ENCODE measurements at places on chromosomes 3 and 15.

DNA sequence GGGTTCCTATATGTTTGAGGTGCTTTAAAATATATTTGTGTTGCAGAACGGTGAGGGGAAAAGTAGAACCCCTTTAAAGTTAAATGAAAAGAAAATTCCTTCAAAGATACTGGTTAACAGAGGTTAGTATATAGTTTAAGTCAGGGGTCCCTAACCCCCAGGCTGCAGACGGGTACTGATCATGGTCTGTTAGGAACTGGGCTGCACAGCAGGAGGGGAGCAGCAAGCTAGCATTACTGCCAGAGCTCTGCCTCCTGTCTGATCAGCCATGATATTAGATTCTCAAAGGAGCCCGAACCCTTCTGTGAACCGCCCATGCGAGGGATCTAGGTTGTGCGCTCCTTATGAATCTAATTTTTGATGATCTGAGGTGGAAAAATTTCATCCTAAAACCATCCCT is 37.5 kb upstream of the RFX7 start:
- DNase-seq: no peak

DNA sequence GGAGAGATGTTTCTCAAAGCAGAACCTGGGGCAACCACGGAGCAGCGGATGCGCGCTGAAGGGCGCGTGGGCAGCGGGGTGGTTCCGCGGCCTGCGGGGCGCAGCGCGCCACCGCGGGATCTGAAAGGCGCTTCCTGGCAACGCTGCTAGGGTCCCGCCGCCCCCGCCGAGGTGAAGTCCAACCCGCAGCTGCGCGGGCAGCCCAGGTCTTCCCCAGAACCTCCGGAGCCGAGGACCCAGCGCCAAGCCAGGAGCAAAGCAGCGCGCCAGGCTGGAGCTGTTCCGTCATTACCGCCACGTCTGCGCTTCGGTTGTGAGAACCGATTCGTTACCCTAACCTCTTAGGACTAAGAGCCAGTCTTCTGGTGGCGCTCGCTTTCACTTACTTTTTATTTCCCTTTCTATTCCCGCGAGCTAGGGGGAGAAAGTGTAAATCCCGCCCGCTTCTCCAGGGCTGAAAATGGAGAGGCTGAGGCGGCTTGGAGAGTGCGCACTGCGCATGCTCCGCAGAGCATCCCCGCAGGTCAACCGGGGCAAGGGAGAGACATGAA is 3.2 kb upstream of the GABRG3 start:
- DNase-seq: no peak

DNA sequence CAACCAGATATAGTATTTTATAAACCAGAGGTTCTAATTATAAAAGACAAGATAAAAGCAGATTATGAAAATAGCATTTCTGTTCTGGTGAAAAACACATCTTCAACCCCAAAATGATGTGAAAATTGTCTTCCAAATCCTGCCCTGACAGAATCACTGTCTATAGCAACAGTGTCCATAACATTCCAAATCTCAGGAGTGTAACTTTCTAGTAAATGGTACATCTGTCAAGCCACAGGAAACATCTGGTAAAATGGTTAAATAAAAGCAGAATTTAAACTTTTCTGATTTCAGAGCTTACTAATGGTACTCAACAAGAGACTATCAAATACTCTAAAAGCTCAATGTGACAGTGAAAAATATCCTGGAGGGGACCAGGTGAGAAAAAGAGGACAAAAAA is 60.5 kb downstream of the VGLL4 start:
- no peak for DNase-seq

- no peak for DNase-seq
These were observed 13.7 kb downstream of the TAGLN3 start for GRCh38 chr3:112012205-112012992.

DNA sequence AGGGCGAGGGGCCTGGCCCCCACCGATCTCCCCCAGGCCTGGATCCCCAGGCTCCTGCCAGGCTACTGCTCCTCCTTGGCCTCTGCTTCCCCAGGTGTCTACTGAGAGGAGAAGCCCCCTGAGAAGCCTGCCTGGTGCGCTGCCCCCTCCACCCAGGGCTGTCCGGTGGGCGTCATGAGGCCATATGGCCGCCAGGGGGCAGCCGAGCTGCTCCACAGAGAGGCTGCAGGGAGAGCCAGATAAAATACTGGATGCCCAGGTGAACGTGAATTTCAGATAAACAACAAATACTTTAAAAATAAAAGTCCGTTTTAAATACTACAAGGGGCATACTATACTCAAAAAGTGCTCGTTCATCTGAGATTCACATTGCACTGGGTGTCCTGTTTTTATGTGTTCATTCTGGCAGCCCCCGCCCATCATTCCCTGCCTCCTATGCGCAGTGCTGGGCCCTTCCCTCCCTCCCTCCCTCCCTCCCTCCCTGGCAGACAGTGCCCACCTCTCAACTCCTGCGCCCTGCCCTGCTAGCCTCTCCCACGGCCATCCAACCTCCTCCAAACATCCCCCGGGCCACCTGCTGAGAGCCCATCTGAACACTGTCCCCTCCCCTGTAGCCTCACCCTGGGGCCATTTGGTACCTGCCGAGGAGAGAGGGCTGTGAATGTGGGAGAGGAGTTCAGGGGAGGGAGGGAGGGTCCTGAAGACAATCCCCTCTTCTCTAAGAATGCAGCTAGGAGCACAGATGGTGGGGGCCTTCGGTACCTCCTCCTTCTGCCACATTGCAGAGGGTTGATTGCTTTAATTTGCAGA is 29.6 kb downstream of the PSTPIP1 start:
- DNase-seq: peak; percentile 95

DNA sequence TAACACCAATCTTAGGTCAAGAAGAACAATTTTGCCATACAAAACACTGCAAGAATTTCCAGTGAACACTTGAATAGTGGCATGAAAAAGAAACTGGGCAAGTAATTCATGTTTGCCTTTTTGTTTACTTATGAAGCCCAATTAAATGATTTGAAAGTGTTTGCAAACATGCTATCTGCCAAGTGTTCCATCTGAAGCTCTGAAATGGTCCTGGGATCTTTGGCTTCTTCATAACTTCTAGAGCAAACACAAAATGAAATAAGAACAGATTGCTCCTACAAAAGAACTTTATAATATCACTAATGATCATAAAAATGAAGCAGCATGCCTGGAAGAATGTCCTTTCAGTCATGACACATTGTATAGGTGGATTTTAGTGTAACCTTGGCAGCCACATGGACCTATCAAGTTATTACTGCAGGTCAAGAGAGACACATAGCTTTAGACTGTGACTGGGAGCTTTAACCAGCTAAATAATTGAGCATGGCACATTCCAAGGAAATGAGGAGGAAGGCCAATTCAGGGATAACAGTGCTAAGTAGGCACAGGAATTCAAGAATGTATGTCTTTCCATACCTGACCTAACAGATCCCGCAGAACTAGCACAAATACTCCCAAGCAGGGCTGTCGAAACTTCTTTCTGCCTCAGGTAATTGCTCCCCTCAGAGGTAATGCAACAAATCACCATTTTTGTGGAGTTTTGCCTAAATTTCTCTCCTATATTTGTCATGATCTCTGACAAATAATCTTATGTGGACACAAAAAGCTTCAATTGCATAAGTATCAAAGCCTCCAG is 144.6 kb downstream of the DUT start:
- no peak for DNase-seq

GRCh38 chr3:53478921-53479664 is 15.3 kb upstream of the CACNA1D start:
- DNase-seq: no peak

DNA sequence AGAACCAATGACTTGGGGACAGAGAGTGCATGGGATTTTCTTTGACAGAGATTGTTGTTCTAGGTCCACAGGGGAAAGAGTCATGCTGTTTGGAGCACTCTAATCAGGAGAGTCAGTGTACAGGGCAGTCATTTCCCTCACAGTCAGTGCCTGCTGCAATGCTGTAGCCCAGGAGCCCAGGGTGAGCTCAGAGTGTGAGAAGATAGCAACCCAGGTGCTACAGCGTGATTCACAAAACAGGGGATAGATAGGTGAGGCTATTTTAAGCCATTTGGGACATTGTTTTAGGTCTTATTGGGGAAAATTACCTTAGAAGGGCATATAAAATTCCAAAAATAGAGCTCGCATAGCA is 37.3 kb downstream of the LNP1 start:
- DNase-seq: no peak

- DNase-seq: no peak
These were observed 54.8 kb upstream of the OXTR start for GRCh38 chr3:8824238-8824637.

GRCh38 chr3:174158674-174159073 is 700.5 kb upstream of the NAALADL2 start:
- DNase-seq: no peak

GRCh38 chr3:18234717-18235335 is 190.3 kb downstream of the SATB1 start:
- DNase-seq: no peak

DNA sequence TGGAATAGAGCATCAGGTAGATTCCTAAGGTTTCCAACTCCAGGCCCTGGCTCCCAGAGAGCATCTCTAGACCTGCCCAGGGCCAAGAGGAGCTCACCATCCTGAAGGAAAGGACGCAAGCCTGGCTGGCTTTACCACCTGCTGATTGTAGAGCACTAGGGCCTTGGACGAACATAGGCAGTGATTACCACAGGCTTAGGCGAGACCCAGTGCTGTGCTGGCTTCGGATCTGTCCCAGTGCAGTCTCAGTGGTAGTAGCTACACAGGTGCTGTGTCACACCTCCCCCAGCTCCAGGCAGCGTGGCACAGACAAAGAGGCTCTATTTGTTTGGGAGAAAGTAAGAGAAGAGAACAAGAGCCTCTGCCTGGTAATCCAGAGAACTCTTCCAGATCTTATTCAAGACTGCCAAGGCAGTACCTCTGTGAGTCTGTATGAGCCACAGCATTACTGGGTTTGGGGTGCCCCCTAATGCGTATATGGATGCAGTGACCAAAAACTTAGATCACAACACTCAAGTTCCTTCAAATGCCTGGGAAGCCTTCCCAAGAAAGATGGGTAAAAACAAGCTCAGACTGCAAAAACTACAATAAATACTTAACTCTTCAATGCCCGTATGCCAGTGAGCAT is 25.4 kb downstream of the ISG20 start:
- no peak for DNase-seq

GRCh38 chr3:141260630-141260927 is 29.0 kb downstream of the PXYLP1 start:
- no peak for DNase-seq

DNA sequence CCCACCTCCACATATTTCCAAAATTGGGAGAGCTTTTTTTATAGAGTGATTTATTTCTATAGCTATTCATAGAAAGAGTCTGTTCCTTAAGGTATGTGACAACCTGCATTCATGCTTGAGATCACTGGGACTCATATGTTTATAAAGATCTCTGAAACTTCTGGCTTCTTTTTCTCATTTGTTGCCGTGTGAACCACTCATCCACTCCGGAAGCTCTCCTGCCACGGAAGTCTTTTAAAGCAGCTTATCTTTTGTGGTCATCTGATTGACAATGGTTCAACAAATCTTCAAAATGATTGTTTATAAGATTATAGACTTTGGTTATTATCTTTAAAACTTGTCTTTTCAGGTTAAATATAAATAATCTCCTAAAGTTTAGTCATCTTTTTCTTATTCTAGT is 260.5 kb downstream of the C3orf38 start:
- DNase-seq: no peak

DNA sequence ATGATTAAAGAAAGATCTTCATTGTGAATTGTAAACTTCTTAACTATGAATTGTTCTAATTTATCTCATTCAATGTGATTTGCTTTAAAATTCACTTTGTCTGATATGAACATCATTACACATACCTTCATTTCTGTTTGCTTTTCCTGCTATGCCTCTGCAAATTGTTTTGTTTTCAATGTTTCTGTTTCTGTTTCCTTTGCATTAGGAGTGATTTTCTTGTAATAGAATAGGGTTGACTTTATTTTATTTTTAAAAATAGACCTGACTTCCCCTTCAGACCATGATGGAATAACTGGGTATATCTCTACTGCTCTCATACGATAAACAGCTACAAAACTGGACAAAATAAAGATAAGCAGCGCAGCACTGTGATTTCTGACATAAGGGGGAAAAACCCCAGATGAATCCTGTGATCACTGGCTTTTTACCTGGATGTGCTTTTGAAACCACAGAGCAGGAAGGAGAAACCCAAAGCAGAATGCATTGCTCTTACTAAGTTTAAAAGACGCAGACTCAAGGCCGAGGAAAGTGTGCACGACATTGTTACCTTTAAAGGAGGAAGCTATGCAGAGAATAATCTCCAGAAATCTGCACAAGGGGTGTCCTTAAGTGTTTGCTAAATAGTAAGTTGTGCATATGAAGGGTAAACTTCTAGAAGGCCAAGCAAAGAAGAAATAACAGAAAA is 420.2 kb downstream of the TBC1D5 start:
- DNase-seq: no peak

GRCh38 chr3:106473576-106474475 is 605.0 kb upstream of the CBLB start:
- no peak for DNase-seq

DNA sequence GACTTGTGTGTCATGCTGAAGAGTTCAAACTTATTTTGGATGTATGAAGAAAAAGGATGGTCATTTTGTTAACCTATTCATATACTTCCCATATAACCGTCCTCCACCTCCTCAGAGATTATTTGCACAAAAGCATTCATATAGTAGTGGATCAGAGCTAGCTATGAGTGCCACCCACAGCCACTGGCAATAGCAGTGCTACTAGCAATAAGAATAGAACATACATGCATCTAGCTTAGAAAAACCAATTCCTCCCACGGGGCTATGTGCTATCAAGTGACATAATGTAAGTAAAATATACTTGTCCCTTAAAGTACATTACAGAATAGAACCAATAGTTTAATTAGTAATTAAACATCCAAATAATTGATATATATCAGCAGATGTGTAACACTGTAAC is 10.3 kb upstream of the ZBED2 start:
- no peak for DNase-seq

- DNase-seq: no peak
These were observed 53.6 kb upstream of the RORA start for GRCh38 chr15:61282661-61283060.

DNA sequence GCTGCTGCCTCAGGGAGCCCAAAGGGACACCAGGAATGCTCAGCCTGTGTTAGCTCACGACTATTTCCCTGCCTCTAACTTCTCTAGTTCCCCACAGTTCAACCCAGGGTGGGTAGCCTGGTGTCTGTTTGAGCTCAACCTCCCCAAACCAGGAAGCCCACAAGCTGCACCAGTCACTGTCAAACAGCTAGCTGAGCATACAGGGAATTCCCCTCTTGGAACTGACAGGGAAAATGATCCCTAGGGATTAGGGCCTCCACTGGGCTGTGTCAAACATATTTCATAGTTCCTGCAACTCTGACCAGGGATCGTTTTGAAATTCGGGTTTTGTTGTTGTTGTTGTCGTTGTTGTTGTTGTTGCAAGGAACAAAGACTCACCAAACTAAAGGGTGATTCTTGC is 147.1 kb upstream of the ICE2 start:
- no peak for DNase-seq

- DNase-seq: peak; percentile 51
These were observed 14.5 kb upstream of the JMJD7 start for GRCh38 chr15:41813426-41813825.

Measured in posterior cingulate gyrus (tissue), 11 donors.